ENCODE measurements at places on chromosomes 4 and X.
A peak's percentile ranks its signal among the peaks of the same experiment; 100 is the strongest.

DNA sequence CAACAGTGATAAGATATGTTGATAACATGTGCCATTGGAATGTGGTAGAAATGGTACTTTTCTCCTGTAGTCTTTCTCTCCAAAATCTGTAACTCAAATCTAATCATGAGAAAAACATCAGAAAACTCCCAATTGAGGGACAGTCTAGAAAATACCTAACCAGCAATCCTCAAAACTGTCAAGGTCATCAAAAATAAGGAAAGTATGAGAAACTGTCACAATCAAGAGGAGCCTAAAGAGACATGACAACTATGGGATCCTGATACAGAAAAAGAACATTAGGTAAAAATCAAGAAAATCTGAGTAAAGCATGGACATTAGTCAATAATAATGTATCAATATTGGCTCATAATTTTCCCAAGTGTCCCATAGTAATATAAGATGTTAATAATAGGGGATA lies 124.5 kb upstream of the PPP1R2C start:
- DNase-seq: no peak

DNA sequence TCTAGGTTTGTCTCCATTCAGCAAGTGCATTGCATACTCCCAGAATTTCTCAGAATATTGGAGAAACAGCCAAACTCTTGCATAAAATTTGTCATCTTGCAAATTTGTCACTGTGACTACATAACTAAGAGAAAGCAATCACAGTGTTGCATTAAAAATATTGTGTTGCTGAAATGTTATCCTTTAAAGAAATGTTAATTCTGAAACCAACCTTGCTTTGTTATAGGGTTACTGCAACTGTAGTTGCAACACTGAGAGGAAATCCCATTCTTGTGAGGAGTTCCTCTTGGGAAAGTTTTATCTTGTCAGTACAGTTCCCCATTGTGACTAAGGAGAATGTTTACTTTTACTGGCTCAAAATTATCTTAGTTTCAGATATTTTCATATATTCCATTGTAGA lies 20.9 kb downstream of the CYBB start:
- DNase-seq: no peak

GRCh38 chrX:40146262-40147125 lies 48.7 kb upstream of the BCOR start:
- DNase-seq: peak; percentile 48

GRCh38 chrX:151239751-151240150 lies 63.4 kb downstream of the GPR50 start:
- no peak for DNase-seq

DNA sequence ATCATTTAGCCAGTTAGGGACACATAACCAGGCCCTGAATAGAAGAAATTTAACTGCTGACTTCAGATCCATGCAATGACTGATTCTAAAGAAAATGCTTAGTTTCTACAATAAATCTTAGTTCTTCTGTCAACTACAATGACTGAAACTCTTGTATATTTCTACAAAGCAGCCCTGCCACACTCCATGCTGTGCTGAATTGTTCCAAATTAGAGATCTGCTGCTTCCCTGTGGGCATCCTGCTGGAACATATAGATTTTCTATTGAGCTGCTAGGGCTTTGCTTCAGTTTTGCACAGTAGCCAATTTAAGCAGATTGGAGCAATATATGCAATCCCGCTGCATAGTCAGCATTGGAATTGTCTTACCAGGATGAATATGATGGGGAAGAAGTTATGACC lies 312.8 kb upstream of the SMIM31 start:
- DNase-seq: peak; percentile 60

DNA sequence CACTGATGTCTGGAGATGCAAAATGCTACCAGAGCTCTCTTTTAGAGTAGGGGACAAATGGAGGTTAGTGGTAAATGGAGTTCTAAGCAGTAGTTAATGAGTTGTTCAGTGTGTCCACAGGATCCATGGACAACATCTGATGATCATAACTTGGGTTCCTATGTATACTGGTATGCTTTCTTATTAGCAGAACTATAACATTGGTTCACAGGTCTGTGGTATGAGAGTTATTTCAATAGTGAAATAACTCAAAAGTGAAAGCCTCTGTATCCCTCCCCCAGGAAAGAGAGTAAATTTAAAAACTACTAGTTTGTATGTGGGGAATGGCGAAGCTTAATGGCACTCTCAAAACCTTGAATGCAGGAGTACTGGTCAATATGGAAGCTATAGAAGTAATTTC lies 363.5 kb upstream of the EMCN start:
- no peak for DNase-seq

- no peak for DNase-seq
Observed at GRCh38 chrX:136159611-136160025, 12.3 kb downstream of the FHL1 start.

- DNase-seq: no peak
Observed at GRCh38 chr4:4658052-4658451, 116.2 kb upstream of the STX18 start.

DNA sequence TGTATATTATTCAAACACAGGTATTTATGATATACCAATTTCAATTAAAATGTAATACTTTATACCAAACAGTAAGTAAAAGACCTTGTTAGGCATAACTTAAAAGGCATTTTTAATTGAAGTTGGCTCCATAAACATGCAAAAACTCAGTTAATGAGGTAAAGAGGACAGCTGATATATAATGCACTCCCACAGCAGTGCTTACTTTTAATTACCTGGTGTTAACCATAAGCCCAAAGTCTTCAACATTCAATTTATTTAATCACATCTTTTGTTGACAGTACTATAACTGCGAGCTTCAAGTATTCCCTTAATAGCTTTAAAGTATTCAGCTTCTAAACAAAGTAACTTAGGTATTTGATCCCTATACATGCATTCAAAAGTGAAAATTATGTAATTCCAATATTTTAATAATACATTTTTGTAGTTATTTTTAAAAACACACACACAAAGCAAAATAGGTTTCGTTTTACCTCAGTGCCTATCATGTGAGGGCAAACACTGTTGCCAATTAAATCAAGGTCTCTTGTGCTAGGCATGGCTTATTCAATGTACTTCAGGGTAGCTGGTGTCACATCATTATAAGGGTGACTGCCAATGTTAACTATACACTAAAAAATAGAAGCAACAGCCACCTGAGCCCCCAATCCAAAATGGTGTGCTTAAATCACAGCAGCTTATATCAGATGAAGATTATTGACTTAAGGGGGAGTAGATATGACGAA lies 197.1 kb downstream of the LRBA start:
- DNase-seq: no peak

Data from A673 (cell line).